ENCODE measurements at places on chromosomes 13 and 19.

DNA sequence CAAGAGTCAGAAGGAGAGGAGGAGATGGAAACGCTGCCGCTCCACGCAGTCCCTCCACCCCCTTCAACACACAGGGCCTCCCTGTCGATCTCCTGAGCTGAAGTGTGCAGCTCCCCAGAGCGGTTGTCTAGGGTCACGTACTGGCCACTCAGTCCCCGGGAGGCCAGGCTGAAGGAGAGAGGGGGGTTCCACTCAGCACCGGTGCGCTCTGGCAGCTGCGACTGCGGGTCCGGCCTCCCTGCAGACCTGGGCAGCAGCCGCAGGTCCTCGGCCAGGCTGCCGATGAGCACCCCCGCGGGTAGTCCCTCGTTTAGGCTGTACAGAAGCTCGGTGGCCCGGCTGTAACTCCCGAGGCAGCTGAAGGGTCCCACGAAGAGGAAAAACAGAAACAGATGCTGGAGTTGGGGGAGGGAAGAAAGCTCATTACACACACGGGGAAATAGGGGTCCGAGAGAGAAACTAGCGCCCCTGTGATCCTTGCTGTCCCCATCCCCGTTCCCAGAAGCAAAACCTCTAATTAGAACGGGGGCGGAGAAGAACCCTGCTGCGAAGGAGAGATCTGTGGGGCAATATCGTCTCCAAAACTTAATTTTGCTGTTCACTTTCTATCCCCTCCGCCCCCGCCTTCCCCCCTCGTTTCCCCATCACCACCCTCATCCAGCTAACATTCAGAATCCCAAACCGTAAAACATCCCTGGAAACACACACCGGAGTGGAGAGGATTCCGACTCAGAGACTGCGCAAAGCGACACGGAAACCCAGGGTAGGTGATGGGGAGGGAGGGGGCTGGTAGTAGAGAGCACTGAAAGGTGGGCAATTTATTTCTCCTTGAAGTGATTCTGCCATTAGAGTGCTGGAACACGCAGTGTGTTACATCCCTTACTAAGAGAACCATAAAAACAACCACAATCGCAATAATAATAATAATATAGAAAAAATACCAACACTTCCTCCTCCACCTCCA lies 1.8 kb downstream of the PCDH20 start:
- no peak for DNase-seq

DNA sequence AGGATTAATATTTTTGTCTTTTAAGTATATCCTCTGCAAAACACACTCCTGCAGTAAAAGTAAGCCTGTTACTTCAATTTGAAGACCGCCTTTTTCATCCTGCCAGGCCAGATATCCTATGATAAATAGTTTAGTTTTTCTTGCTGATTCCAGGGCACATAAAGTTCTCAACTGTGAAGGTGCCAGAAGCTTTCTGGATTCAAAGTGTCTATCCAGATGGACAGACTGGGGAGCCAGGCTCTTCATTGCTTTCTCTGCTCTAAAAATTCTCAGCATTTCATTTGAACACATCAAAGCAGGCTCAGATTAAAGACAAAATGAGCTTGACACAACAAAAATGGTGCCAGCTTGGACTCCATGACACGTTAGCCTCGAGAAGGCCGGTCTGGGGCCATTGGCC lies 53.6 kb upstream of the UBL3 start:
- no peak for DNase-seq

DNA sequence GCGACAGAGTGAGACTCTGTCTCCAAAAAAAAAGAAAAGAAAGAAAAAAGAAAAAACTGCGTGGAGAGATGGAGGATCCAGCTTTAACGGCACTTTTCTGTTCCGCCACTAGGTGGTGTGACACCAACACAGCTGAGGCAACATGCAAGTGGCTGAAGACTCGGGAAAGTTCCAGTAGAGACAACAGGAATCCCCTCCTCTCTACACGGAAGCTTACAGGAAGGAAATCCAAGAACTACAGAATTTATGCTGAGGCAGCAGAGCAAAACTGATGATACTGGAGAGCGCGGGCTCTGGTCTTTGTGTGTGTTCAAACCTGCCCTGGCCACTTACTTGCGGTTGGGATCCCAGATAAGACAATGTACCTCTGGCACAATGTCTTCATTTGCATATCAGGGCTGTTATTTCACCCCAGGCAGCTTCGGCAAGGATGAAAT lies 9.9 kb downstream of the RANBP3 start:
- no peak for DNase-seq

DNA sequence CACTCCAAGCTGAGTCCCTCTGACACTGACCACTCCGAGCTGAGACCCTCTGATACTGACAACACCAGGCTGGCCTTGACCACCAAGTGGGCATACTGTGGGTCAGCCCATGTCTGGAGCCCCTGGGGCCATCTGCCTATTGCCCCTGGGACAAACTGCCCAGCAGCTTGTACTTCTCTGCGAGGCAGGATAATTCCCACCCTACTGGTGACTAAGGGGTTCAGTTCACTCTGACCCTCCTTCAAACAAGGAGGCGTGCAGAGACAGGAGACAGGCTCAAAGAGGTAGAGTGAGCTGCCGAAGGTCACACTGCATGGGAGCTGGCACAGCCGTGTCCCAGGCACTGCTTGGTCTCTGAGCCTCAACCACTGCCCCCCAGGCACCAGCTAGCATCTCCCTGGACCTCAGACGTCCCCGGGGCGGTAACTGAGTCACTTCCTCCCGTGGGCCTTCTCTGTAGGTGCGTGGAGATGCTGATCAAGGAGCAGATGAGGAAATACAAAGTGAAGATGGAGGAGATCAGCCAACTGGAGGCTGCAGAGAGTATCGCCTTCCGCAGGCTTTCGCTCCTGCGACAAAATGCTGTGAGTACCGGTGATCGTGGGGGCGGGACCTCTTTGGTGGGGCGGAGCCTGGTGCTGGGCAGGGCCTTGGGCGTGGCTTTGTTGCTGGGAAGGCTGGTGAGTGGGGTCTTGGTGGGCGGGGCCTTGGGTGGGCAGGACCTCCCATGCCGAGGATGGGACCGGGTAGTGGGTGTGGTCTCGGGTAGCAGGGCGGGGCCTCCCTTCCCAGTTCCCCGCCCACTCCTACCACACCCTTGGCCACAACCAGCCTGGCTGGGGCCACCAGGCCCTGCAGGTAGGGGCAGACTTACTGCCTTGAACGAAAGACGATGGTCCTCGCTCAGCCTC lies 5.8 kb upstream of the USE1 start:
- DNase-seq = no peak

- DNase-seq = no peak
Measured at GRCh38 chr13:104779311-104779993, 1713.2 kb upstream of the SLC10A2 start.

DNA sequence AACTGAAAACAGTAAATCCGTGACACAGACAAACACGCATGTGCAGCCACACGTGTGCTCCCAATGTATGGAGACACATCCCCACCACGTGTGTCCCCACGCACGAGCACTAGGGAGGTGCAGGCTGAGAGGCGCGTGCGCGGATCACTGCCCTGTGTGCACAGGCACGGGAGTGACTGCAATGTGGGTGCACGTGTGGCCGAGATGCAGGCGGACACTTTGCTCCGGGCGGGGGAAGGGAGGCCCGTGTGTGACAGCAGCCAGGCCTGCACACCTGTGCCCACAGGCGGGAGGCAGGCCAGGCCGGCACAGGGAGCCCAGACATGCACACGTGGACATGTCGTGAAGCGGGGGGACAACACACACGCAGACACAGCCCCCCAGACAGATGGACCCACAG lies 77.0 kb downstream of the PTPRS start:
- no peak for DNase-seq

- no peak for DNase-seq
Measured at GRCh38 chr13:108594153-108594552, 35.3 kb upstream of the MYO16 start.

- DNase-seq = peak; percentile 91
Measured at GRCh38 chr19:4815426-4816201, 15.9 kb downstream of the TICAM1 start.

DNA sequence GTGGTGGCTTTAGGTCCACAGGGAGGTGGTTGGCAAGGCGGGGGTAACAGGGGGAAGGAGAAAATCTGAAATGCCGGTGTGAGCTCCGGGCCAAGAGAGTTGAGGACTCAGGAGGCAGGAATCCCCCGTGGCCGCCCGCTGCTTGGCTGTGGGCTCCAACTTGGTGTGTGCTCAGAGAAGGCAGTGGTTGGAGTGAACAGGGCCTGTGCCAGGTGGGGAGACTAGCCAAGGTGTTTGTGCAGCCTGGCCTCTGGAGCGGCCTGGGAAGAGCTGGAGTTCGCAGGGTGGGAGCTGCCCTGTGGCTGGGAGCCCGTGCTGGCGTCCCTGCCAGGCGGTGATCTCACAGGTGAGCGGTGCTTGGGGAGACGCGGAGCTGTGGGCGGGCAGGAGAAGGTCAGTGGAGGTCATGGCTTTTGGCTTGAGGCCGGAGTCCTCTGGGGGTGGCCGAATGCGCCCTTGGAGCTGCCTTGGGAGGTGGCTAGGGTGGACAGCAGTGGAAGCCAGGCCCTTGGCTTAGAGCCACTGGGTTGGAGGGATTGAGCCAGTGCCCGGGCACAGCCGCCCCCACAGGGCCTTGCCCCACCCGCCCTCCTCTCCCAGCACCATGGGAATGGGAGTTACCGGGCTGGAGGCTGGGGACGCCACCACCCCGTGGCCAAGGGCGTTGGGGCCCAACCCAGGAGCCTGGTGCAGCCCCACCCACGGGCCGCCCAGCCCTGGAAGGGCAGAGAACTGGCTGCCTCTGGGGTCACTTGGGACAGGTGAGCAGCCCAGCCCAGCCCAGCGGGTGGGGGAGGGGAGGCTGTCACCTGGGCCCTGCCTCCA lies 7.1 kb upstream of the CIRBP start:
- DNase-seq = peak; percentile 91

DNA sequence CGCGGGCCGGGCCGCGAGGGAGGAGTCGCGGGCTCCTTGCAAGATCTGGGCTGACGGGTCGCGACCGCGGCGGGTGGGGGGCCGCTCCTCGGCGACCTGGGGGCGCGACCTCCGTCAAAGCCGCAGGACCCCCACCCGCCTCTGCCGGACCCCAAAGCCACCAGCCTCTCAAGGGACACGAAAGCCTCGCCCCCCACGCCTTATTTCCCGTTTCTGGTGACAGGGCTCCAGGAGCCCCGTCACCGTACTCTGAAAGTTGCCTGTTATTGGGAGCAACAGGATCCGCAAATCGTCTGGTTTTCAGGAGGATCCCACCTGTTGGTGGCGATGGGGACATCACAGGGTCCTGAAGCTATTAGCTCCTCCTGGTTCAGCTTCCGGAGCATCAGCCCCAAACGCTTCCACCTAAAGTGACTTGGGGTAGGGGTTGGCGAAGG lies 530 bp downstream of the MAU2 start:
- DNase-seq = no peak

- DNase-seq = no peak
Measured at GRCh38 chr13:113178070-113178895, 19.8 kb downstream of the PROZ start.

DNA sequence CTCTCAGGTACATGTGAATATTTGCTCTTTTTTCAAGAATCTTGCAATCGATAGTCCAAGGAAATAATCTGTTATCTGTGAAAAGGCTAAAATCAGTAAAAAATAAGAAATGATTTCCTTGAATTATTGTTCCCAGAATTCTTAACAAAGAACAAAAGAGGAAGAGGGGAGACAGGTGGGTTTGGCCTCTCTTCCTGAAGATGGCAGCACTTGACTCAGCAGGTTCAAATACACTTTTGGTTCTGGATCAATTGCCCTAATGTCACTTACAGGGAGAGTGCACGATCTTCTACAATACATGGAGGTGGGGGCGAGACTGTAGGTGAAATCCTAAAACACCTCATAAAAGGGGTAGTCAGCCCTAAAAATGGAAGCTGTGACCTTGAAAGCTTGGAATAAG lies 358.7 kb downstream of the IRS2 start:
- no peak for DNase-seq

DNA sequence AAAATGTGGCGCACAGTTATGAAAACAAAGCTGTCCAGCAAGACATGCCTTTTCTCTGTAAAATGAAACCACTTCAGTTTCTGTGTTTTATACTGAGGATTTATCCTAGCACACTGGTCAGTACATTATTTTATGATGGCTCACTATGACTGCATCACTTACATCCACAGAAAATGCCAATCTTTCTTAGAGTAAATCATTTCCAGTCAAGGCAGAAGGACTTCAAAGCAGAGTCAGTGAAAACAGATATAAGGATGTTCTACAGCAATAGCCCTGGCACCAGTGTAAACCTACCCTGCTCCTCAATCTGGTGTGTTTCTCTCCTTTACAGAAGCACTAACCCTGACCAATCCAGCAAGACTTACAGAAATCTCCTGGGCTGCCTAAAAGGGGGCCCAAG lies 473.5 kb downstream of the GPC6 start:
- no peak for DNase-seq

- no peak for DNase-seq
Measured at GRCh38 chr19:33639035-33639681, 17.4 kb downstream of the CHST8 start.

GRCh38 chr19:43476606-43477005 lies 11.2 kb upstream of the LYPD3 start:
- no peak for DNase-seq

GRCh38 chr13:113783200-113783881 lies 24.3 kb downstream of the TMEM255B start:
- no peak for DNase-seq

DNA sequence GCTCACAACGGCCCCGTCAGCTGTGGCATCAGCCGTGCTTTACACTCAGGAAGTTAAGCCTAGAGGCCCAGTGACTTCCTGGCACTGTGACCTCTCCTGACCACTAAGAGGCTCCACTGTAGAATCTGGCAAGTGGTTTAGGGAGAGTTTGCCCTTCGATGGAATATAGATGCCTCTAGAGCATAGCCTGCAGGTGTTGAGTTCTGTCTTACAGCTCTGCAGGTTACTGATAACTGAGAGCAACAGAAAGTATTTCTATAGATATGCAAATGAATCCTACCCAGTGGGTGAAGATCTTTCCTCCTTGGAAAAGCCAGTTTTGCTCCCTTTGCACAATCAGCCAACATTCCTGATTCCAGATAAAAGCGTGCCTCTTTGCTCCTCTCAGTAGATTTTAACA lies 35.8 kb downstream of the ATP12A start:
- DNase-seq = no peak

GRCh38 chr13:60538566-60538965 lies 141.5 kb downstream of the TDRD3 start:
- DNase-seq = no peak

- DNase-seq = no peak
Measured at GRCh38 chr19:1780272-1780958, 27.1 kb downstream of the ONECUT3 start.

DNA sequence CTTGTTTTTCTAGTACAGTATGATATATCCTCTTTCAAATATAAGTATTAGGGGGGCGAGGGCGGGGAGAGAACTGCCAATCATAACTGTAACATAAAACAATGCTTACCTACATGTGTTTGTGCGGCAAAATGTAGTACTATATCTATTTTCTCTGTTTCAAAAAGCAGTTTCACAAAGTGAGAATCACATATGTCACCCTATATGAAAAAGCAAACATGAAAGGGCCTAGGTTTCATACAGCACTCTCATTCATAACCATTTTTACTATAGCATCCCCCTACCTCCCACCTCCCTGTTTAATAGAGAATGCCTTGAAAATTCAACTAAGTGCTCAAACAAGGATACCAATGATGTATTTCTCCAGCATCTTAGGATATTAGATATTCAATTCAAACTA lies 5.2 kb downstream of the TGDS start:
- no peak for DNase-seq
